Mesothelial cell of epicardium (in vitro differentiated cells): ENCODE measurements at places on chromosomes 11 and 22. TPM values are rescaled to one million over a fixed set of nuclear protein-coding genes. Genes with fewer than 3 reads are reported as not detected.

GRCh38 chr11:102614031-102614430, 11.1 kb downstream of the MMP20 start:
- no peak for DNase-seq

The FERMT3 gene
- 4.8 to 8.4 TPM (median 5.9 TPM) in 3 replicates for total RNA-seq

- no peak for DNase-seq
These were observed 120.0 kb downstream of the SLC17A6 start for GRCh38 chr11:22458161-22458560.

The MIAT gene
- total RNA-seq, result 6.6 to 7.0 TPM (median 6.7 TPM) in 3 replicates

GRCh38 chr11:61328351-61328750, 4.6 kb downstream of the DDB1 start:
- DNase-seq, result no peak

DNA sequence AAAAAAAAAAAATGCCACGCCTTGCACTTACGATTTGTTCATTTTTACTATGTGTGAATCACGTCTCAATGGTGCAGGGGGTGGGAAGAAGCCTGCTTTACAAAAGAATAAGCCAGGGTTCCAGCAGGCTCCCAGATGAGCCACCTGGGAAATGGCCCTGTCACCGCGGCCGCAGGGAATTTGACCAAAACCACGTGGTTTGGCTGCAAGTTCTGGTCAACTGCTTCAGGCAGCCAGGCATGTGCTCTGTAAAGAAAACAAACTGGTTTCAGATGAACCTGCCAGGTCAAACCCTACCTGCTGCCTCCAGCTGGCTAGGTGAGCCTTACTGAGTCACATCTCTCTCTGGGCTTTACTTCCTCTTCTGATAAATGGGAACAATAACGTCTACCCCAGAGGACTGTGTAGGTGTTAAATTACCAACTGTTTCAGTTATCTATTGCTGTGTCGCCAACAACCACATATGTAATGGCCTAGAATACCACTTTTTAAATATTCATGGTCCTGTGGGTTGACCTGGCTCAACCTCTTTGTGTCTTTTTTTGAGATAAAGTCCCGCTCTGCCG, 30.5 kb upstream of the GCAT start:
- DNase-seq, result no peak

The MEI1 gene
- 0.38 to 2.1 TPM (median 1.3 TPM) in 3 replicates for total RNA-seq
